ENCODE measurements at places on chromosomes 12 and 14.

- DNase-seq: no peak
These were observed 18.9 kb downstream of the PYROXD1 start for GRCh38 chr12:21456291-21456780.

GRCh38 chr12:75684678-75685616, 173.5 kb upstream of the KRR1 start:
- no peak for DNase-seq

GRCh38 chr12:121776190-121777098, 17.0 kb downstream of the RHOF start:
- DNase-seq: peak; percentile 84

GRCh38 chr14:57060276-57060955, 208.3 kb downstream of the EXOC5 start:
- no peak for DNase-seq

- DNase-seq: peak; percentile 13
These were observed 85.8 kb downstream of the EXOC5 start for GRCh38 chr14:57182760-57183503.

GRCh38 chr14:70677341-70677740, 35.6 kb downstream of the TTC9 start:
- DNase-seq: no peak

GRCh38 chr14:104563742-104564615, 15.6 kb upstream of the C14orf180 start:
- peak; percentile 87 for DNase-seq

GRCh38 chr12:86735072-86735471, 478.9 kb upstream of the MGAT4C start:
- DNase-seq: no peak

DNA sequence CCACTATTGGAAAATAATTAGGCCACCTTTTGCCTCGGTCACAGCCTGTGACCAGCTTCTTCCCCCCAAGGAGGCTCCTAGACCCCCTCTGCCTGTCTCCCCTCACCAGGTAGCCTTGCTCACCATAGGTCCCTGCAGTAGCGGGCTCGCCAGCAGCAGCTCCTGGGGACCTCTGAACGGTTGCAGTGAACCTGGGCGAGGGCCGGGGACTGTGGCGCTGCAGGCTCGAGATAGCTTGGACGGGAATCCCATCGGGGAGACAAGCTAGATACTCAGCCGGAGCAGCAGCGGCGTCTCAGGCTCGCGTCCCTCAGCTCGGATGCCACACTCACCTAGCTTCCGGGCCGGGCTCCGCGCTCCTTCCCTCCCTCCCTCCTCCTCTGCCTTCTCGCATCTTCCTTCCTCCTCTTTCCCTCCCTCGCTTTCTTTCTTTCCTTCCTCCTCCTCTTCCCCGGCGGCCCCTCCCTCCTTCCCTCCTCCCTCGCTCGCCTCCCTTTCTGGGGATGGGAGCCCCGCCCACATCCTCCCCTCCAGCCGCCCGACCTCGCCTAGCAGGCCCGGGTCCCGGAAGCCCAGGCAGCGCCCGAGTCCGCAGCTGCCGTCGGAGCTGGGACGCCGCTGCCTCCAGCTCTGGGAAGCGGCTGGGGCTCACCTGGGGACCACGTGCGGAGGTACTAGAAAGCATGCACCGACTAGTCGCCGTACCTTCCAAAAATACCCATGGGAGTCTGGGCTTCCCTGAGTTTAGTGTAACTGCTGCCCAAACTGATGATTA, at the start of gene BMP4:
Gene BMP4, minus strand, starts transcription at position 399 of the 775 bp plus-strand sequence. CDS start 4,603 bp downstream, outside the sequence.
- DNase-seq: peak; percentile 90

DNA sequence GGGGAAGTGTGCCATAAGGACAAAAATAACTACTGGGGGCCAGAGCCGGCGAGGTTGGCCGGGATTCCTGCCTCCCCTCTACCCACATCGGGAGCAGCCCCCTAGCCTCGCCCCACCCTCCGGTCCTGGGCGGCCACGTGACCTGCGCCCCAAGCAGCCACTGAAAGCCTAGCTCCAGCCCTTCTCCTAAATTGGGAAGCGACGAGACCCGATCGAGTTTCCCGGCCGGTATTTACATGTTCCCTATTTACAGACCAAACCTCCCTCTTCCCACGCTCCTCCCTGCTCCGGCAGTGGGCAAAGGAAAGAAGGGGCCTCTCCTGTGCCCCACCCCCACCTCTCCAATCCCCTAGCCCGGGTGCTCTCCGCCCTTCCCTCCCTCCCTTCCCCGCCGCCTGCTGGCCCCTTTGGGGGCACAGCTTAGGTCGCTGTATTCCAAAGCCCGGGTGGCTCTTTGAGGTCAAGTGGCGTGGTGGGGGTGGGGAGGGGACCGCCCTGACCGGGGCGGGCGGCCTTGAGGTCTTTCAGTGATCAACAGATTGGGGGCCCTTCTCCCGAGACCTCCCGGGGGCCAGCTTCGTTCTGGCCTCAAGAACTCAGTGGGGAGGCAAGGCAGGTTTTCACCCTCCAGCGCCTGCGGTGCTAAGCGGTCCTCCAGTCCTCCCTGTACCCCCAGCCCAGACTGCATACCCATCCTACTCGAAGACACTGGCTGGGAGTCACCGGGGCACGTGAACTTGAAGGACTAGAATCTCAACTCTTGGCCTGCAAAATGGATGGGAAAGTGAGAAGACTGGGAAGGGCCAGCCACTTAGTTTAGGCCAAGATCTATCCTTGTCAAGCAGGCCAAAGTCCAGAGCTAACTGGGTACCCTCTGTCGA, 6.3 kb upstream of the CTDSP2 start:
- no peak for DNase-seq

GRCh38 chr12:56282030-56282429, 15.3 kb downstream of the COQ10A start:
- no peak for DNase-seq

DNA sequence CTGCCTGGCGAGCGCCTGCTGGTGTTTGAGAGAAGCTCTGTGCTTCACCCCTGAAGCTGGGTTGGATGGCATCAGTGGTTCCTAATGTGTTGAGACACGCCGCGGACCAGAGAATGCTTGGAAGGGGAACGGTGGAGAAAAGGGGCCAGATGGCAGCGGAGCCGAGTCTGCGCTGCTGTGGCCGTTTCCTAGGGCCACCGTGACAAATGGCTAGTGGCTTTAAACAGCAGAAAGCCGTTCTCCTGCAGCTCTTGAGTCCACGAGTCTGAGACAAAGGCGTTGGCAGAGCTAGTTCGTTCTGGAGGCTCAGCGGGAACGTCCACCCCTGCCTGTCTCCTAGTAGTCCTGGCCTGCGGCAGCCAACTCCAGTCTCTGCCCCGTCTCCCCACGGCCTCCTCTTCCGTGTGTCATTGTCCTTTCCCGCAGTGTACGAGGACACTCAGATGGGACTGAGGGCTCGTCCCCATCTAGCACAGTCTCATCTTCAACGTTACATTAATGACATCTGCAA, 103.6 kb downstream of the ADGRD1 start:
- no peak for DNase-seq

DNA sequence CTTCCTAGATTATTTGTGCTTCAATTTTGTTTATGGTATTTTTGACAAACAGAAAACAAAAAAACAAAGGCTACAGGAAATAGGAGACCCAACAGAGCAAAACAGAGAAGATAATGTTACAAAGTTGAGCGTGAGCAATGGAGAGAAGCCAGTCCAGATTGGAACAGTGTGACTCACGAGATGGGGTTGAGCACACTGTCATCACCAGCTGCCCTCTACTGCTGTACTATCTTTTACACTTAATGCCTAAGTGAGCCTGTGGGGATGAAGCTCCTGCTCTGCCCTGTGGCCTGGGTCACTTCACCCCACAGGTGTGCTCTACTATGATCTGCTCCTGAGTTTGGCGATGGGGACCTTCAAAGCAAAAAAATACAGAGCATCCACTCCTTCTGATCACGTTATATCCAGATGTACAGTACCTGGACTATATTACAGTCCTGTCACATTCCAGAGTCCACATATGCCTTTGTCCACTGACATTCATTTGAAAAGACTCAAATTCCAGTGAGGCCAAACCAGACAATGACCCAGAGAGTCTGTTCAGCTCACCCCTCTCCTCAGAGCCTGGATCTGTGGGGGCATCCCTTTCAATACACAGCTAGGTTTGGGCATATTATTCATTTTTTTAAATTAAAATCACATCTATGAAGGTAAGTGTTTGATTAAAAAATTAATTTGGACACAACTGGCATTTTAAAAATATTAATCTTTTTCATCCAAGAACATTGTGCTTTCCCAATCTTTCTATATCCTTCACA, 4.4 kb downstream of the IPO8 start:
- DNase-seq: no peak

GRCh38 chr14:64857979-64858744, 21.5 kb downstream of the SPTB start:
- DNase-seq: no peak

DNA sequence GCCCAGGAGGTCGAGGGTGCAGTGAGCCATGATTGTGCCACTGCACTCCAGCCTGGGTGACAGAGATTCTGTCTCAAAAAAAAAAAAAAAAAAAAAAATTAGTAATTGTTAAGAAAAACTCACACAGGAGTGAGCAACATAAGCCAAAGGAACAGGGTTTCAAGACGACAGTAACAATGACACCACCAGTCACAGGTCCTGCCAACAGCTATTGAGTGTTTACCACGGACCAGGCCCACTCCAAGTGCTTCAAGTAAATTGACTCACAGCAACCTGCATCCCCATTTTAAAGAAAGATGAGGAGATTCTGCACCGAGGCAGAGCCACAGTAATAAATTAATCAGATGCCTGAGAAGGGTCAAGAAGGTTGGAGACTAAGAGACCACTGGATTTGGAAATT, 194.5 kb downstream of the DPF3 start:
- no peak for DNase-seq

- DNase-seq: no peak
These were observed 12.7 kb upstream of the PRB2 start for GRCh38 chr12:11408096-11408495.

DNA sequence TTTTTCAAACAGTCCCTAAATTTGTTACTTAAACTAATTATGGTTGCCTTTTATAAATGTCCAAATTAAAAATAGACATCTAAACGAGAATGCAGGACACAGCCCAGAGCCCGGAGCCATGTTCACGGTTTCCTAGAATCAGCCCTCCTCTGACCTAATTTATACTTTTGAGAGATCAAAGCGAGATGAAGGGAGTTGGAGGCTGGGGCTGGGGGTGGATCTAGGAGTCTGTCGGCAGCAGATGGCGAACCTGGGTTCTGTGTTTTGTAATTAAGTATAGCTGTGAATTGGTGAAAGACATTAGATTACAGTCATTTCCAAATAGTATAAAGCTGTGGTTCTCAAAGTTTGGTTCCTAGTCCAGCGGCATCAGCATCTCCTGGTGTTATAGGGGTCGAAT, 210.1 kb downstream of the SLC41A2 start:
- no peak for DNase-seq

DNA sequence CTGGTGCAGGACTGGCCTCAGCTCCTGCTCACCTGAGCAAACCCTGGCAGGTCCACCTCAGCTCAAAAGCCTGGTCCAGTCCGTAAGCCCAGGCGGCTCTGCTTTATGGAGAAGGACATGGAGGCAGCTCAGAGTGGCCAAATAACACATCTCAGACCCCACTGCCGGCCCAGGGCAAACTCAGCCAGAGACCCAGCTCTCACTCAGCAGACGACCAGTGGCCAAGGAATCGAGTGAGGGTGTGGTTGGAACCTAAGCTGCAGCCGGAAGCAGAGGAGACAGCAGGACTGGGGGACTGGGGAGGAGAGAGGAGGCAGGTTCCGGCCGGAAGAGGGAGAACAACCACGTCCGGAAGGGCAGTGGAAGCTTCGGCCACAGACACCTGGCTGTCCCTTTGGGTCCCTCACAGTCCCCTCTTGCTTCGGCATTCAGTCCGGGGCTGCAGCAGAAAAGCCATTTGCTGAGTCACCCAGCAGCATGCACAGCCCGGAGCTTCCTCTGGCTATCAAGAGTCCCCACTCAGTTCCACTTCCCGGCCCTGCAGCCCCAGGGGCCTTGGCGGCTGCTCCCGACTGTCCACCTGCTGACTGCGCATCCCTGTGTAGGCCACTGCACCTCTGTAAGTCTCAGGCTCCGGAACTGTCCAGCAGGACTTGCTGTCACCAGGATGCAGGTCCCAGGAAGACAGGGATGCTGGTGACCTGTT, 104.0 kb downstream of the CALM1 start:
- no peak for DNase-seq

- DNase-seq: no peak
These were observed 114.8 kb downstream of the PLXNC1 start for GRCh38 chr12:94263011-94263811.

- no peak for DNase-seq
These were observed 871.4 kb downstream of the C12orf50 start for GRCh38 chr12:87157791-87158190.

DNA sequence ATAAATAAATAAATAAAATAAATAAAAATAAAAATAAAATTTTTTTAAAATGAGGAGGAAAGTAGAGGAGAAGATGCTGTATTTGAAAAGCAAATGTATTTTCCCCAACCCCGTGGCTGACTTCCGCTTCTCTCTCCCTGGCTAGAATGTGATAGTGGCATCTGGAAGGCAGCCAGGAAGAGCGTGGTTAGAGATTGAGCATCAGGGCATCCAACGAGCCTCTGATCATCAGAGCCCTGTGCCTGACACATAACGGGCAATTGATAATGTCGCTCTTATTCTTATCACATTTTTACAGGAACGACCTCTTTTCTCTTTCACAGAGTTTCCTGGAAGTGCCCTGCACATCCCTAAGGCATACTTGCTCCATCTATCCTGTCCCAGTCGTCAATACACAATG, 496.9 kb upstream of the TMEM132C start:
- no peak for DNase-seq

GRCh38 chr12:82448911-82449578, 90.7 kb downstream of the METTL25 start:
- DNase-seq: no peak

GRCh38 chr12:188910-189621, 24.9 kb downstream of the SLC6A12 start:
- DNase-seq: peak; percentile 83

- no peak for DNase-seq
These were observed 28.6 kb upstream of the PPM1H start for GRCh38 chr12:62963486-62964041.

DNA sequence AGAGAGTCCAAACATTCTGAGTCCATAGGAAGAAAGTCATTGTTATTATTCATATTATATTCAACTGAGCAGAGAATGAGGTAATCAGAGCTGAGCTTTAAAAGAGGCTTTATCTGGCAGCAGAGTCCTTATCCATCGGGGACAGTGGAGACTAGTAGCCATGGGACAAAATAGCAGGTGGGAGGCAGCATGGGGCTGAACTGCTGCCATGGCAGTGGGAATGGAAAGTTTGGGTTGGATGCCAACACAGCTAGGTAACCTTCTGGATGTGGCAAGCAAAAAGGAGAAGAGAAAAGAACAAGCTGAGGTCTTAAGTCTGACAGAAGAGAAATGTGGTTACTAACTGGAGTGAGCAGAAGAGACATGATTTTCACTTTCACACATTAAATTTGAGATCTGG, 71.0 kb upstream of the CDKN3 start:
- DNase-seq: no peak

- no peak for DNase-seq
These were observed 202.3 kb downstream of the KIF21A start for GRCh38 chr12:39240587-39240986.

- no peak for DNase-seq
These were observed 596.7 kb upstream of the TMEM132C start for GRCh38 chr12:127670294-127670693.
